ENCODE measurements at places on chromosomes 1 and 21. TPM values are rescaled to one million over a fixed set of nuclear protein-coding genes. Genes with fewer than 3 reads are reported as not detected.

The CLDN14 gene
- total RNA-seq, result not detected

DNA sequence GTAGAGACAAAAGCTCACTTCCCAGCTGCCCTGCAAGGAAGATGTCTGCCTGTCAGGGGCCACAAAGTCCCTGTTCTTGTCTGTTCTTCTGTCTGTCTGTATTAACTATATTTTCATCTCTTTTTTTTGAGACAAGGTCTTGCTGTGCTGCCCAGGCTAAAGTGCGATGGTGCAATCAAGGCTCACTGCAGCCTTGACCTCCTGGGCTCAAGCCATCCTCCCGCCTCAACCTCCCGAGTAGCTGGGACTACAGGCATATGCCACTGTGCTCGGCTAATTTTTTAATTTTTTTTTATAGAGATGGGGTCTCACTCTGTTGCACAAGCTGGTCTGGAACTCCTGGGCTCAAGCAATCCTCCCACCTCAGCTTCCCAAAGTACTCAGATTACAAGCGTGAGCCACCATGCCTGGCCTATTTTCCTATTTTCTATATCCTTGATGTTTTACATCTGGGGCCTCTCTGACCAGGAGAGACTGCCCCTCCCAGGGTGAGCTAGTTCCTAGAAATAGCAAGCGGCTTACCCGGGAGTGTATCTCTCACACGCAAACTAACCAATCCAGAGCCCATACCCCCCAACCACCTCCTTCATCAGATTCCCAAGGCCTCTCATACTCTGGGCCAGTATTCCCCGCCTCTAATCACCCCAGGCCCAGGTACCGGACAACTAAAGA, 5.4 kb upstream of the KLHDC7A start:
- DNase-seq, result peak; percentile 9

DNA sequence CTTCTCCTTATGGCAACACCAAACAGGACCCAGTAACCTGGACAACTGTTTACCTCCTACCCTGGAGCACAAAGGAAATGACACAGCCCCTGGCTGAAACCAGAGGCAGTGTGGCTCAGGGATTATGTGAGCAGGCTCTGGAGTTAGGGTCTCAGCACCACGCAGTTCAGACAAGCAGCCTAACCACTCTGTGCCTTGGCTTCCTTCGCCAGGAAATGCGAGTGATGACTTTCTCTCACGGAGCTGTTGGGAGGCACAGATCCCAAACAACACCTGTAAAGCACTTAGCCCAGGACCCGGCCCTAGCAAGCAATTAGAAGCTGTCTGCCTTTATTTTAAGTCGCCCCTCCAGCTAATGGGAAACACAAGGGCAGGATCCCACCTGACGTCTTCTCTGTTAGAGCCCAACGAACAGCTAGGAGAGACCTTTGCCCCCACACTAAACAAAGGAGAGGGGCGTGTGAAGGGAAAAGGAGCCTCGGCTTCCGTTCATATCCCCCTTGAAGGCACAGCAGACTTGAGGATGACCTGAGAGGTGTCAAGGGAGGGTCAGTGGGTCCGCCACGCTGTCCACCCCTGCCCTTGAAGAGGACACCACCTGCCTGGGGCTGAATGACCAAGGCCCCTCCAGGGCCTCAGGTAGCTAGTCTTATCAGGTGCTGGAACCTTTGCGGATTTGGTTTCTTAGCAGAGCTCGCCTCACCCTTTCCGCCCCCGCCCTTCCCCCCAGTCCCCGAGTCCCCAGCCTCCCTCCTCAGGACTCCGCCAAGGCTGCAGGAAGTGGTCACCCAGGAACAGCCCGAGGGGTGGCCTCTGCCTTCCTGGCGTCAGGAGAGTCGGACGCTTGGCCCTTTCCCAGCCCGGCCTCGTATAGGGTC, 860 bp downstream of the TMEM63A start:
- DNase-seq, result peak; percentile 91

- no peak for DNase-seq
Measured at GRCh38 chr1:21843208-21843607, 31.1 kb downstream of the LDLRAD2 start.

DNA sequence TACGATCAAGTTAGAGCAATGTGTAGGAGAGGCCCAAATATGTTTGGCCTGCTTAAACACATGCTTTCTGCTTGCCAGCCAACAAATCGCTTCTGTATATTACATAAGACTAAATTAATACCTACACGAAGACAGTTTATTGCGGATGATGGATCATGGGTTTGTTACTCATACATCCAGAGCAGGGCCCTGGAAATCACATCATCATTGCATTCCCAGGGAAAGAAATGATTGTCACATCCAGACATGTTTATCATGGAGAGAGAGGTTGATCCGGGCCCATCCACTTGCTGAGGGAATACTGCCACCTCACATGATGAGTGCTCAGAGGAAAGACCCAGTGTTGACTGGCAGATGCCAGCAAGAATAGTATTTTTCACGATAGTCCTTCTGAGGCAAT, 282.6 kb downstream of the NUF2 start:
- no peak for DNase-seq

GRCh38 chr1:56216218-56216617, 363.1 kb downstream of the PLPP3 start:
- no peak for DNase-seq

GRCh38 chr1:170306513-170306910, 160.8 kb downstream of the NTMT2 start:
- no peak for DNase-seq

- DNase-seq, result no peak
Measured at GRCh38 chr1:19254416-19254815, 2.8 kb downstream of the MRTO4 start.

DNA sequence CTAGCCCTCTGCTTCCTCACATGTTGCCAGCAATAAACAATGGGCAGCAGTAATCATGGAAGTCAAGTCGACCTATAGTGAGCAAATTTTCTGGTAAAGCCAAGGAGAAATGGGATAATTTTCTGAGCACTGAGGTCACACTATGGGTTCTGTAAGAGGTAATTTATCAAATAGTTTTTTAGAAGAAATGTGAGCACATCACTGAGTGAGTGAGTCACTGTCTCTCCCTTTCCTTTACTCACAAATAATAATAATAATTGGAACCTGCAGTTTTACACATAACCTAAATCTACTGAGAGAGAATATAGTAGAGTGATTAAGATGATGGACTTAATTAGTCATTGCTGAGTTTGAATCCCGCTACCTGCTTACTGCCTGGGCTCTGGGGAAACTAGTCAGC, 23.6 kb downstream of the SLC35F3 start:
- DNase-seq, result no peak

DNA sequence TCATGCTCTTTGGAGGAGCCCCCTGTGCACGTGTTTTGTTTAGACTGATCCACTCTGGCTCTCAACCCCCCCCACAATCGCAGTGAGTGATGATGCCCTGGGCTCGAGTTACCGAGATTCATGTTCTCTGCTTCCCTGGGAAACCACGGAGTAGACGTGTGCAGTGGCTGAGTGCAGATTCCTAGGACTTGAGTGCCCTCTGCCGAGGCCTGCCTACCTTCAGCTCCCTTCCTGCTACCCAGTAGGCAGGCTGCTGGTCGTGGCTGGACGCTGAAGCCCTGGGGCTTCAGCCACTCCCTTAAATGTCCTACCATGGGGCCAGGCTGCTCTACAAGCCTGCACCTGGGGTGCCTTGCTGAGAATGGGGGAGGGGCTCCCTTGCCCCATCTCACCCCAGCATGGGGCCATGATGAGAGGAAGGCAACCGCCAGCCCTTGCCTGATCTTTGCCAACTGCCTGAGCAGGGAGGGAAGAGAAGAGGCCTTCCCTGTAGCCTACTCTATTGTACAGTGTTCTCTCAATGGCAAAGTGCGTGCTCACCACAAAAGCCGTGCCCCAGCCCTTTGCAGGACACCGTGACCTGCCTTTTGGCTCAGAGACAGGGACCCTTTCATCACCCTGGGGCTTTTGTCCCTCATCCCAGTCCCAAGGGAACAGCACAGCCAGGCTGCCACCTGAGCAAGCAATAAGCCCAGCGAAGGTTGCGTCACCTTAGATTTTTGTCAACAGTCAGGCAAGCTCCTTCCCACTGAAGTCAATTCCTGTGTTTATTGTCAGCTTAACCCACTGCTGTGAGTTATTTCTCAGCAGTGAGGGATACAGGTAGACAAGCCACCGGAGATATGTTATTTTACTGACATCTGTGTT, 4.1 kb upstream of the GRIK3 start:
- DNase-seq, result peak; percentile 6

Data from K562 (cell line).